ENCODE measurements at places on chromosomes 3 and 15.

DNA sequence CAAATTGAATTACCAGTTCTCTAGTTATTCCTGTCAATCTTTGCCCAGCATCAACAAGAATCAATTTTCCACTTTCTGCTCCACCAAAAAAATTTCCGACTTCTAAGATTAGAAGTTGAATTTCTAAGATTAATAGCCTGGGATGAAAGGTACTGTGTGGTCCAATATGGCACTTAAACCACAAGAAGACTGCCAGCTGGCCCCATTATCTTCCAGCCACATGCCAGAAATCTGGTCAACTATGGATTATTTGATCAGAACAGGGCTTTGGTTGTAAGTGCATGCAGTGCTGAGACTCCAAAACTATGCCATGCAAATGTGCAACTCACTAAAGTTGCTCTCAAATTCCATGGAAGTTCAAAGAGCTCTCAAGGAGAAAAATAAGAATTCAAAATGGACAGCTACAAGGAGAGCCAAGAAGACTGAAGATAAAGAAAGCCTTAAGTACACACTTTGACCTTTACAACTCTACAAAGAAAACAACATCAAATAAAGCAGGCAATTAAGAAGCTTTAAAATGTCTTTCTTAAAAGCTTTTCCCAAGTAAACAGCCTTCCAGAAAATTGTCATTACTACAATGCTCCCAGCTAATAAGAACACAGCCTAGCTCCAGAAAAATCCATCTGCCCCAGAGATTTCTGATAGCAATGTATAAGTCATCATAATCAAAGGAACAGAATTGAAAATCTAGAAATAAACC is 64.2 kb downstream of the ST3GAL6 start:
- DNase-seq = peak; percentile 53

DNA sequence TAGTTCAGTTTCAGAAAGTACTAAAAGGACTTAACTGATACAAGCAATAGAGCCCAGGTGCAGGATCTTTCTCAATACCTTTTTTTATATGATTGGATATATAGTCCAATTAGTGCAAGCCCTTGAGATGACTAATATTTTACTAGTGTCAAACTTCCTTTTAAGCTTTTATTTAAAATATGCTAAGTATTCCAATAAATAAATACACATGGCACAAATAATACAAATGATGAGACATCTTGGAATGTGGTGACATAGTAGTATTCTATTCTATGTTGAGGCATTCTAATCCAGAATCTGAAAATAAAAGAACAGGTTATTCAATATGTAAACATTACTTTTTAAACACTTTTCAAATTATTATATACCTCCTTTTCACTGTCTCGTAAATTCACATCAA is 670.0 kb downstream of the SI start:
- DNase-seq = no peak

GRCh38 chr3:28207000-28207733 is 34.3 kb upstream of the CMC1 start:
- no peak for DNase-seq

DNA sequence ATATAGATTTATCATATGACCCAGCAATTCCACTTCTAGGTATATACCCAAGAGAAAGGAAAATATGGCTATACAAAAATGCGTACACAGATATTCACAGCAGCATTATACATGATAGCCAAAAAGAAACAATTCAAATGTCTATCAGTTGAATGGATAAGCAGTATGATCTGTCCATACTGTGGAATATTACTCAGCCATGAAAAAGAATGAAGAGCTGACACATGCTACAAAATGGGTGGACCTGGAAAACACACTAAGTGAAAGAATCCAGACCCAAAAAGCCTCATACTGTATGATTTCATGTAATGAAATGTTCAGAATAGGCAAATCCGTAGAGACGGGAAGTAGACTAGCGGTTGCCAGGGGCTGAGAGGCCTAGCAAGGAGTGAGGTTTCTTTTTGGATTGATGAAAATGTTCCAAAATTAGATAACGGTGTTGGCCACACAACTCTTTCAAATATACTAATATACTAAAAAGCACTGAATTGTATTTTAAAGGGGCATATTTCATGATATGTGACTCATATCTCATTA is 33.4 kb downstream of the FGD5 start:
- no peak for DNase-seq

DNA sequence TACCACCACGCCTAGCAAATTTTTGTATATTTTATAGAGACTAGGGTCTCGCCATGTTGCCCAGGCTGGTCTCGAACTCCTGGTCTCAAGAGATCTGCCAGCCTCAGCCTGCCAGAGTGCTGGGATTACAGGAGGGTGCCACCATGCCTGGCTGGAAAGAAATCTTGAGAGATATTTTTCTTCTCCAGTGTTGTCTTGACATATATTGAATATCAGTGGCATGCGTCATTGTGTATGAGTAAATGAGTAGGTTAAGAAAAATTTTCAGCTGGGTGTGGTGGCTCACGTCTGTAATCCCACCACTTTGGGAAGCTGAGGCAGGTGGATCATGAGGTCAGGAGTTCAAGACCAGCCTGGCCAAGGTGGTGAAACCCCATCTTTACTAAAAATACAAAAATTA is 3.5 kb upstream of the PIF1 start:
- DNase-seq = no peak
